ENCODE measurements at places on chromosomes 3 and 15. TPM values are rescaled to one million over a fixed set of nuclear protein-coding genes. Genes with fewer than 3 reads are reported as not detected.

GRCh38 chr15:40918146-40918798 lies 10.9 kb upstream of the DLL4 start:
- DNase-seq = no peak

- no peak for DNase-seq
Measured at GRCh38 chr15:77009646-77010311, 14.9 kb downstream of the PSTPIP1 start.

GRCh38 chr15:26148156-26148860 lies 285.2 kb upstream of the ATP10A start:
- DNase-seq = no peak

GRCh38 chr3:169602482-169602881 lies 61.0 kb downstream of the MECOM start:
- no peak for DNase-seq

DNA sequence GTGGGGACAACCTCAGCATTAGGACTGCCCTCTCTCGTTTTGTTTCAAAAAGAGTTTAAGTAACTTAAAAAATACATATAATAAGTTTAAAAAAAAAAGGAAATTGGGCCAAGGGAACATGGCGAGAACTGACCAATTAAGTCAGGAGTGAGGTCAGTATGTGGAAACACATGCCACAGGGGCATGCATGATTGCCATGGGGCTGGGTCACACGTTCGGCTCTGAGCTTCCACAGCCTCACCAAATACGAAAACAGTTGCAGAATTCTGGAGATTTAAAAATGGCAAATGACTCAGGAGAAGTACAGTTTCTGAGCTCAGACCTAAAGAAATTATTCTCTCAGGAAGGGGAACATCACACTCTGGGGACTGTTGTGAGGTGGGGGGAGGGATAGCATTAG lies 24.1 kb downstream of the PDE8A start:
- no peak for DNase-seq

DNA sequence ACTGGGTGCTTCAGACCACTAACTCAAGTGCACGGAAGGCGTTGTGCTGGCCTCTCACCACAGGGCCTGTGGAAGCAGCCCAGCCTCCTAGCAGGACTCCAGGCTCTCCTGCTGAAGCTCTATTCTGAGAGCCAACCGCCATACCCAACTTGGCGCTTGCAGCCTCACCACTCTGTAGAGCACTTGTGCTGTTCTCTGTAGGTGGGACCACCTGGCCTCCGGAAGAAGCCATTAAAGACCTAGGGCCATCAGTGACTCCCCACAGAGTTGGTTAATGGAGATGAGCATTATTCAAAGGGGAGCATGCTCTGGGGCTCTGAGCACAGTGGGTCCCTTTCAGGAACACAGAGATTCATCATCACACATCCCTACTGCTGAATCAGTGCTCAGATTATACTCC lies 50.9 kb downstream of the C3orf85 start:
- no peak for DNase-seq

DNA sequence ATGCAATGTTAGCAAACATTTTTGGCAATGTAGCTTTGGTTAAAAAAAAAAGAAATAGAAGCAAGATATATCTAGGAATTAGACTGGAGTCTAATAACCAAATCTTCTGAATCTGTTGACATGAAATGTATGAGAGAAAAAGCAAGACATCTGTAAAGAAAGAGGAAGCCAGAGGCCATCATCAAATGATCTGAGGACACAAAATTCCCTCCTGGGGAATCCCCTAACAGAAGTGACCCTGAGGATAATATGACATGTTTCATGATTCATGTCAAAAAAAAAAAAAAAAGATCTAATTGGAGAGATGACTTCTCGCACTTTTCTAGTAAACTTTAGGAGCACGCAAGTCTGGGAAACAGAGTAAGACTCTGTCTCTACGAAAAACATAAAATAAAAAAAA lies 70.9 kb downstream of the IMPG2 start:
- DNase-seq = no peak

DNA sequence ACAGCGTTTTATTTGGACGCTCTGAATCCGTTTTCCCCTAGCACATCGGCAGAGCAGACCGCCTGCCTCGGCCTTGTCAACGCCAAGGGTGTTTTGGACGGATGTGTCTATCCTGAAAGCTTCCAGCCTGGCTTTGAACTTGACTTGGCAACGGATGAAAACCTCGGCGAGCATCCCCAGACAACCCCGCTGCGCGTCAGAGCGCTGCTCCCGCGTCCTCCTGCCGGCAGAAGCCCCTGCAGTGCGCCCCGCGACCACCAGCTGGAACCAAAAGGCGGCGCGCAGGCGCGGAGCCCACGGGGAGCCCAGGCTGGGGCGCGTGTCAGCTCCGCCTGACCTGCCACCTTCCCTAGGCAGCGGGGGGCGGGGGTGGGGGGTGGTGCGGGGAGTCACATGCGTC lies 26.2 kb upstream of the ARL8B start:
- DNase-seq = no peak

- no peak for DNase-seq
Measured at GRCh38 chr15:86197770-86198169, 118.1 kb downstream of the AGBL1 start.

DNA sequence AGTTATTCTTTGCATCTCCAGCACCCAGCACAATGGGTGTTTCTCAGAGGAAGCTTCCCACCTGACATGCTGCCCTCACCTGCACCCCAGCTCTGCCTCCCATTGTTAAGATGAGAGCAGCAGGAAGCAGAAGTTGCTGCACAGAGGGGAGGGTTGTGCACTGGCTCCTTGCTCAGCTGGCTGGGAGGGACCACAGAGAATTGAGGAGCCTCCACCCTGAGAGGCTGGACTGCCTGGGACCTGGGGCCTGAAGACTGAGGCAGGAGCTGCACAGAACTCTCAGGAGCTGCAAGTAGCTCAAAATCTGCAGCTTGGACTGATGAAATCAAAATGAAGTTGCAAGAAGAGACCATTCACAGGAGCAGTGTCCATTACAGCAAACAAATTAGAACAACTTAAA lies 222.3 kb upstream of the LINGO1 start:
- DNase-seq = no peak

ACTR8 gene
- 32.0 TPM for total RNA-seq

PPARG gene
- total RNA-seq = 6.1 TPM
